GM12864 (cell line): ENCODE measurements at places on chromosomes 11 and 22.

GRCh38 chr11:209275-210121, 2.0 kb downstream of the RIC8A start:
- DNase-seq, result no peak

- DNase-seq, result peak; percentile 8
Measured at GRCh38 chr11:45676522-45677095, 11.2 kb upstream of the CHST1 start.

GRCh38 chr22:48941903-48942575, 885.6 kb downstream of the BRD1 start:
- DNase-seq, result no peak

DNA sequence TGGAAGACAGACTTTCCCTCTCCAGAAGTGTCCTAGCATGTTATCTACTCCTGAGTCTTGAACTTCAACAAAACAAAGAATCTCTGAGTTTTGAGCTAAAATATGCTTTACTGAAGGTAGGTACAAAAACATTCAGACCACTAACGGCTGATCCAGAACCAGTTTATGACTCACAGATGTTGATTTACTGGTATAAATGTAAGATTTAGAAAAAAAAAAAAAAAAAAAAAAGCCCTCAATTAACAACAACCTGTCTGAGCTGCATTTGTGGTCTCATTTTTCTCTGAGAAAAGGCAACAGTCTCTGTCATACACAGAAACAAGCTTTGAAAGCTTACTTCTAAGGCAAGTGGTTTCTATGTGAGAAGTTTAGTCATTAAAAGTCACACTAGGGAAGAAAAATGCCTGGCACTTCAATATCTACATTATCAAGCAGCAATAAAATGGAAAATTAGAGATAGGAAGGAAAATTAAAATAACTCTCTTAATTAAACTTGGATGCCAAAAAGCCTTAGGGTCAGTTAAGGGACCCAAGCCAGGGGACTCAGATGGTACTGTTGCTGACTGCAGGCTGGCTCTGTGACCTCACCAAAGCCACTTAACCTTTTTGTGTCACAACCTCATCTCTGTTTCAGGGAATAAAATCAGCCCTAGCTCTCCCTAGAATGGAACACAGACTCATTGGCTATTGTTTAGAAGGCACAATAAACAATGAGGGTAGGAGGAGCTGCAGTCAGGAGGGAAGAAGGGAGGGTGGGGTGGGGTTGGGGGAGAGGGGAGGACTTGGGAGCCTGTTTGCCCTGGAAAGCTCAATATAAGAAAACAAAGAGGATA, 61.7 kb downstream of the ETS1 start:
- no peak for DNase-seq

DNA sequence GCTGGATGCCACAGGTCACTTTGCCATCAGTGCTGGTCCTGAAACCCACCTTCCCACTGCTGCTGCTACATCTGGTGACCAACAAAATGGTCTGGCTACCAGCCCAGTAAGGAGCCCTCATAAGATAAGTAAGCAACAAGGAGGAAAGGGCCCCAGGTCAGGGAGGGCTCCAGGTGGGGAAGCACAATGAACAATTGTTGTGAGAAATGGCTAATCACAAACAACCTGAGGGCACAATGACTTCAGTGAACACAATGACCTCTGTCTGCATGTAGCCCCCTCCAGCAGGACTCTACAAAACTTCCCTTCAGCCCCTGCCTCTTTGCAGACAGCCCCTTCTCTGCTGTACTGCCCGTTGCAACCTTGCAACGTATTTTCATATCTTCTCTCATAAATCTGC, 19.4 kb upstream of the FBLN1 start:
- DNase-seq, result no peak

GRCh38 chr22:31825513-31825912, 71.7 kb downstream of the DEPDC5 start:
- DNase-seq, result no peak

GRCh38 chr11:17533778-17534415, 10.3 kb downstream of the USH1C start:
- no peak for DNase-seq

GRCh38 chr11:75467311-75467710, 34.3 kb upstream of the KLHL35 start:
- DNase-seq, result no peak

DNA sequence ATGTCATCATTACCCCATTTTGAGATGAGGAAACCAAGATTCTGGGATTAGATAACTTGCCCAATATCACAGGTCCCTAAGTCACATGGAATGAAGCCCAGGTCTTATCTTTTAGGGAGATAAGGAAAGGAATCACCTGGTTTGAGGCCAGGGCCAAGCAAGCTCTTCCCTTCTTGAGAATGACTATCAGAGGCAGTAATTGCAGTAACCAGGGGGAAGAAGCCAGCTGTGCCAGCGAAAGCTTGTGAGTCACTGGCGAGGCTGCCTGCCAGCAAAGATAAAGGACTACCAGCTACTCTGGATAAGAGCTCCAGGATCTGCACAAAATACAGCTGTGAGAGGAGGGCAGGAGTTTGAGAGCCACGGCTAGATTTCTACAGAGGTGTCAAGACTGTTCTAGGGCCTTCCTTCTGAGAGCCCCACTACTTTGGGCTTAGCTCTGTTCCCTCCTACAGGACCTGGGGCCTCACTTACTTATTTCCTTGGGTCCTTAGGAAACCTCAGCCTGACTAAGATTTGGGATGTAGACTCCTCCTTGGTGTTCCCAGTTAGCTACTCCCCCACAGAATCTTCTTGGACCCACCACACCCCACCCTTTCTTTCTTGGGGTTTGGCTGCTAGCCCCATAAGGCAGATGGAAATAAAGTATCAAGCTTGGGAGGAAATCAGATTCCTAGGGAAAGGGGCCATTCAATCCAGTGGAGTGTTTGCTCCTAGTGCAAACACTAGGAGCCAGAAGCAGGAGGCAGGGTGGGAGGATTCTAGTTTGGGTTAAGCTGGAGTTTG, 9.7 kb upstream of the CCKBR start:
- DNase-seq, result no peak

DNA sequence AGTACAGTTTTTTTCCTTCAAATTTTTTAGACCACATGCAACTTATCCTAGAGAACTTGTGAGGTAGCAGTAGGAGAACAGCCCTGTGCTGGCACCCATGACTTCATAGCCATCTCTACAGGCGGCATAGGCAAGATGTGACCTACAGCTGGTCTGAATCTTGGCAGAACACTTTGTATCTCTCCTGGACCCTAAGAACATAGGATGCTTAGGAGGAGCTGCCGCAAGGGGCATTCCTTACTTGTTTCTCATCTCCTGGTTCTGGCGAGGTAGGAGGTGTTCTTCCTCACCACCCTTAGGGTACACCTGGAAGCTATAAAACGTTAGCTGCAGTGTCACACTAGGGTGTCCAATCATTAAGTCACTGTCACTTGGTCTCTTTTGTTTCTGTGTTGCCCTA, 16.4 kb downstream of the CWC15 start:
- DNase-seq, result no peak

GRCh38 chr11:126158054-126158791, 53.2 kb downstream of the RPUSD4 start:
- DNase-seq, result no peak

DNA sequence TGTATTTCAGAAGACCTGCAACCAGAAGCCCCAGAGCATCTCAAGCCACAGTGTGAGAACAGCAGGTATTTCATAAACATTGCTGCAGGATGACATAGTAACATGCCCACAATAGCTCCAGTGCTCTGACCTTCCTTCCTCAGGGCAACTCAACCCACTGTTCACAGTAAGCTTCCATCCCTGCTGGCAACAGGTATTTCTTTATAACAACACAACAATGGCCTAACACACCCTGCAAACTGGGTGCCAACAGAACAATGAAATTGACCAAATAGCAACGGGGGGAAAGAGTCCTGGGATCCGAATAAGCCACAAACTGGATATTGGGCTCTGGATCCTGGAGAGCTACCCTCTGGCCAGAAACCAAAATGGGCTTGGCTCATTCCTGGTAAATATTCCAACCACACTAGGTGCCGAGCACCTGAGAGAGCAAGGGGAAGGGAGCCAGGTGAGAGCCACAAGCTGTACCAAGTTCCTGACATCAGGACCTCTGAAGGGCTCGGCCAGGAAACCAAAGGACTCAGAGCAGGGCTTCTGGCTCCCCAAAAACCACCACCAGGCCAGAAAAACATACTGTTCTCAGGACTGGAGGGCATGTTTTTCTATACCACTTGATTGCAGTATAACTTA, 99.5 kb downstream of the MICAL3 start:
- DNase-seq, result no peak

GRCh38 chr11:44915621-44916020, 35.1 kb downstream of the TP53I11 start:
- DNase-seq, result no peak

DNA sequence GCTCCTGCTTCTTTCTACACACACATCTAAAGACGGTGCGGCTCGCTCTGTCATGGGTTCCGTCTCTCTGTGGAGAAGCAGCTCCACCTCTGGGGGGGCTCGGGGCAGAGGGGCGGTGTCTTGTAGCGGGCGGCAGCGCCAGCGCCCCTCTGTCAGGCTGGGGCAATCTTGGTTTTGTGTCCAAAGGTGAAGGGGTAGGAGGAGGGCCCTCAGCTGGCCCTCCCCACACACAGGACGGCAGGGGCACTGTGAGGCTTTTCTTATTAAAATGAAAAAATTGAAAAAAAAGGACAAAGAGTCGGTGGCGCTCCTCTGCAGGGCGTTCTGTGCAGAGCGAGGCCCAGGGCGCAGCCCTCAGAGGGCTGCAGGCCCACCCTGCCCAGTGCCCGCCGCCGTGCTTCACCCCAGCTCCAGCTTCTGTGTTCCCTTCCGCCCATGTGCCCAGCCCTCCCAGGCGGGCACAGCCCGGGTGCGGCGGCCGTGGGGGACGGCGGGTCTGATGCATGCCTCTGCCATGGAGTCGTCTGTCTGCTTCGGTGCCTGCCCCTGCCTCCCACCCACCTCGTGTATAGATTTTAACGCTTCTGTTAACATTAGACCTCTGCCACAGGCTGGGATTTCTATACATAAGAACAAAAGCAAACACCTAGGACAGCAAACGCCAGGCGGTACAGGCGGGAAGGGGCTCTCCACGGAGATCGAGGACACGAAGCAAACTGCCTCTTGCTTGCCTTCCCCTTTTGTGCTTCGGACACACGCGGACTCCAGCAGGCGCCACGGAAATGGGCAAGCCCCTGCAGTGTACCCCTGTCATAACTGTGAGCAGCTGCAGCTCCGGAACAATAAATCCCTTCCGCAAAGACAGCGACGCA, 24.5 kb downstream of the MOB2 start:
- no peak for DNase-seq

DNA sequence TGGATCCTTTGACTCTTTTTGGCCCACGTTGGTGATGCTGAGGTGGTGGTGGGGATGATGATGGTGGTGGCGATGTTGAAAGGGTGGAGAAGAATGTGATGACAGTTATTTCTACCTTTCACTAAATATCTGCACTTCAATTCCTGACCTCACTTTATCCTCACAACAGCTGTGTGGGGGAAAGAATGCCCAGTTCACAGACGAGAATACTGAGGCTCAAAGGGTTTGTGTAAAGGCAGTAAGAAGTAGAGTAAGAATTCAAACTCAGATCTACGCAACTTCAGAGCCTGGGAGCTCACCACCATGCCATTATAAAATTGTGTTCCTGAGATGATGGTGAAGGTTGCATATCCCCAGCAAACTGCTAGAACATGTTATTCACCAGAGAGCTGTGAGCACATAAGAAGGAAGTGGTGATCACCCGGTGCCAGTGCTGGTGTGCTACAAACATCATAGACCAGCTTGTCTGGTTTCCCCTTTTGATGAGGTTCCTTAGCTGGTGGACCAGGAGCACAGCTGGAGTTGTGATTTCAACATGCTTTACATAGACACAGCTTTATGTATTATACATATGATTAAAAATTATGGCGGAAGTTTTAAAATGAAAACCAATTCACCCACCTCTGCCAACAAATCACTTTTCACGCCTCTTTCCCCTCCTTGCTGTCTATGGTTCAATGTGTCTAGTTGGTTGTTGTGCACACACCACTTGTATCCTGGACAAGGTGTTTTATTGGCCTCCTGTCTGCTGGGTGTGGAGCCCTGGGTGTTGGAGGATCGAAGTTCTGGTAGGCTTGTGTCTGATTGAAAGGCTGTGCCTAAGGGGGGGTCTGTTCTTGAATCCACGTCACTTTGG, 6.2 kb downstream of the ST14 start:
- DNase-seq, result no peak

- DNase-seq, result no peak
Measured at GRCh38 chr11:64263021-64263946, 12.0 kb downstream of the PLCB3 start.

- DNase-seq, result no peak
Measured at GRCh38 chr11:84480131-84480530, 1147.0 kb downstream of the DLG2 start.

- no peak for DNase-seq
Measured at GRCh38 chr22:31291481-31292235, 630 bp downstream of the PIK3IP1 start.

DNA sequence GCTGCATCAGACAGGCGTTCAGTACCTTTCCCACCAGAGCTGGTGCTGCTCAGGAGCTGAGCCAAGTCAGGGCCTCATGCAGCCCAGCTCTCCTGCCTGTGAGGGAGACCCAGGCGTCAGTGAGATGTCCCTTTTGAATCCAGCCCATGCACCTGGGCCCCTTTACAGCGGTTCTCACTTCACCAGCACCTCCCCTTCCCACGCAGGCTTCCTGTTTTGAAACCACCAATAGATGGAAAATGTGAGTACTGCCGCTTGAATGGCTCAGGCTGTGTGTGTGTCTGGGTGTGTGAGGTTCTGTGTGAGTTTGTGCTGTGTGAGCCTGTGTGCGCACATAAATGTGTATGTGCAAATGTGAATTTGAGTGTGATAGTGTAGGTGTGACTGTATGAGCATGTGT, 88.4 kb downstream of the UBASH3B start:
- DNase-seq, result peak; percentile 69

GRCh38 chr11:115612046-115612730, 108.0 kb upstream of the CADM1 start:
- no peak for DNase-seq

GRCh38 chr11:109486129-109486528, 64.1 kb downstream of the C11orf87 start:
- no peak for DNase-seq

DNA sequence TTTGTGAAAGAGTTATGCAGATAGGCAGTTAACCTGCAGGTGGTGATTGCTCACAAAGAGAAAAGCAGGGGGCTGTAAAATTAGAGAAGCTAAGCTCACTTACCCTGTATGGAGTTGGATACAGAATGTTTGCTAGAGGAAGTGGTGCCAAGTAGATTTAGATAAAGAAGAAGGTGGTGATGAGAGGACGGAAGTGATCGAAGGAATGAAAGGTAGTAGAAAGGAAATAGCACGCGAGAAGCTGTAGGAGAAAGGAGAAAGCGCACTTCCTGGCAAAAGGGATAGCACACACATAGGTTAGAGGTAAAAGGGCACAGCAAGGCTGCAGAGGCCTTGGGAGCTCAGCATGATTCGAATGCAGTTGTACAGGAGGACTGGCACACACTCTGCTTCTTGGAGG, 87.3 kb upstream of the CTSC start:
- DNase-seq, result no peak

DNA sequence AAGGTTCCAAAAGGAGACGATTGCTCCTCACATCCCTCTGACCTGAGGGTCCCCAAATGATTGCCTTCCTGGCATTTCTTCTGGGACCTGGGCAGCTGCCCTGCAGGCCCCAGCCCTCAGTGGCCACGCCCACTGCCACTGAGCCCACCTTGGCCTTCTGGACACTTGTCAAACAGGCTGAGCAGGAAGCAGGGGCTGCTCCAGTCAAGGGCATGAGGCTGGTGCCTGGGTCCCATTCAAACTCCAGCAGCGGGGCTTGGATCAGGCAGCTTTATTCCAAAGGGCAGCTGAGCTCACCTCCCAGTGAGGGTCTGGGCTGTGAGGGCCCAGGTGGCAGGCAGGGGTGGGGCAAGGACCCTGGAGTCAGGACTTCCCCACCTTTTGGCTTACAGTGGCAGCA, 13.6 kb downstream of the KCTD17 start:
- DNase-seq, result no peak
